Fibroblast of skin of abdomen (primary cell): ENCODE measurements at places on chromosomes 12 and 14.
A peak's percentile ranks its signal among the peaks of the same experiment; 100 is the strongest.

- no peak for DNase-seq
These were observed 312.8 kb upstream of the RPL10L start for GRCh38 chr14:46964378-46964777.

DNA sequence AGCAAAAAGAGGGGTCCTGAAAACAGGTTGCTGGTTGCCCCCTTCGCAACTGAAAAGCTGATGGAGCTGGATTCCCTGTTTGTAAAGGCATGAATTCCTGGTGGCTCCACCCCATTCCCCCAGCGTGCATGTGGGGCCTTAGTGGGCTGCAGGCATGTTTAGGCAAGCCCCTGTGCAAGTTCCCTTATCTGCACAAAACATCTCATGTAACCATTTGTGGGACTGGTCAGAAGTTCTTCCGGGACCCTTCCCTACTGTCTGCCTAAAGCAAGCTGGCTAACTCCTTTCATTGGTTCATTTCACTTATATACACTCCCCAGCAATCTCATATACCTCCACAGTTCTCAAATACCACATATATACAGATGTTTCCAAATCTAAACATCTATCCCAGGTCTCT lies 24.0 kb upstream of the HIGD1C start:
- DNase-seq, result no peak

DNA sequence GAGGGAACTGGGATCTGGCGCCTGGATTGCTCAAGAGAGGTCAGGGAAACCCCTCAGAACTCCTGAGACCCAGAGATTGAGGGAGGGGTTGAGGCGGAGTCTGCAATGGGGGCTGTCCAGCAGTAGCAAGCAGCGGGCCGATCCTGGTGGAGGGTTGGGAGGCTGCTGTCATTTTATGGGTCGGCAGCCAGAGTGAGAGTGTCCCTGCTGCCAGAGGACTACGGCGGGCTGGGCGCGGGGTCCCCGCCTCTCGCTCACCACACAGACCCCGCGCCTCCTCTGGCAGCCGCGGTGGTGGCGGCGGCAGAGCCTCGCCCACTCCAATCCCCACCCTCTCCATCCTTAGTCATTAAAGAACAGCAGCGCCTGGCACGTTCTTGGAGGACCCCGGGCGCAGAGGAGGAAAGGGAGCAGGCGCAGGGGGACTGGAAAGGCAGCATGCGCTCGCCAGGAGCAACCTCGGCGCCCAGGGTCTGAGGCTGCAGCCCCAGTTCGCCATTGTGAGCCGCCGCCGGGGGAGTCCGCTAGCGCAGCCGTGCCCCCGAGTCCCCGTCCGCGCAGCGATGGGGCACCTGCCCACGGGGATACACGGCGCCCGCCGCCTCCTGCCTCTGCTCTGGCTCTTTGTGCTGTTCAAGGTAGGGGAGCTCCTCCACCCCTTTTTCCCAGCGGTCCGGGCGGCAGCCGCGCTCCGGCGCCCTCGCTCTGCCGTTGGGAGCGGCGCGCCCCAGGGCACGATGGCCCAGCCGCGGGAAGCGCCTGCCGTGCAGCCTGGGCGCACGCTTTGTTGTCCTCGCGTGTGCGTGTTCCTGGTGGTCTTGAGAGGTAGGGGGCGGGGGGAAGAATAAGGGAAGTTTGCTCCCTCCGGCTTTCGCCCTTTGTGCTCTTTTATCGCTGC lies at the start of gene PTPRO:
TSS of gene PTPRO (plus strand) at position 345 of the 898 bp plus-strand sequence.
- no peak for DNase-seq

DNA sequence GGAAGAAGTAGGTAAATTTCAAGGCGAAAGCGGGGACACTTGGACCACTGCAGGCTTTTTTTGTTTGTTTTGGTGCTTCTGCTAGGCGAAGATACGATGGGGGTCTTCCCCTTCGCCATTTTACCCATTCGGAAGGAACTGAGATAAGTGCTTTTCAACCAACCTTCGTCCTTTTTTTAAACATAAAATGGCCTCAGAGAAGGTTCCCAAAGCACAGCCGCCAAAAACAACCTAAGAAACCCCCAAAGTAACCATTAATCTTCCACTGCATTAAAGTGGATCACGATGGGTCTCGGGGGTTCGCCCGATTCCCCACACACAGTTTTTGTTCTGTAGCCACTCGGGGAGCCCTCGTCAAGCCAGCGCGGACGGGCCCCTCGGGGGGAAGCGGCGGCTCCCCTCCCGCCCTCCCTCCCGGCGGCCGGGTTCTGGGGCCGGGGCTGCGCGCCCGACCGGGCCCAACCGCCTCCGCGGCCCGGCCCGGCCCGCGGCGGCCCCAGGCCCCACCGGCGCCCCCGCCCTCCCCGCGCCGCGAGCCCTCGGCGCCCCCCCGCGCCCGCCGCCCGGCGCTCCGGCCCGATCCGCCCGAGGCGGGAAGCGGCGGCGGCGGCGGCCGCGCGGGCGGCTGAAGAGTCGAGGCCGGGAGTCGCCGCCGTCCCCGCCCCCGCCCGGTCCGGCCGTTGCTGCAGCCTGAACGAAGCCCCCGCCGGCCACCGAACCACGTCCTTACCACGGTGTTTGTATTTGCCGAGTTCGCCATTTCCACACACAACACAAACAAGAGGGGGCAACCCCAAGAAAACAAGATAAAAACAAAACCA lies 790 bp downstream of the GTF2A1 start:
- peak; percentile 32 for DNase-seq

GRCh38 chr14:56064513-56064912 lies 53.7 kb upstream of the PELI2 start:
- no peak for DNase-seq

DNA sequence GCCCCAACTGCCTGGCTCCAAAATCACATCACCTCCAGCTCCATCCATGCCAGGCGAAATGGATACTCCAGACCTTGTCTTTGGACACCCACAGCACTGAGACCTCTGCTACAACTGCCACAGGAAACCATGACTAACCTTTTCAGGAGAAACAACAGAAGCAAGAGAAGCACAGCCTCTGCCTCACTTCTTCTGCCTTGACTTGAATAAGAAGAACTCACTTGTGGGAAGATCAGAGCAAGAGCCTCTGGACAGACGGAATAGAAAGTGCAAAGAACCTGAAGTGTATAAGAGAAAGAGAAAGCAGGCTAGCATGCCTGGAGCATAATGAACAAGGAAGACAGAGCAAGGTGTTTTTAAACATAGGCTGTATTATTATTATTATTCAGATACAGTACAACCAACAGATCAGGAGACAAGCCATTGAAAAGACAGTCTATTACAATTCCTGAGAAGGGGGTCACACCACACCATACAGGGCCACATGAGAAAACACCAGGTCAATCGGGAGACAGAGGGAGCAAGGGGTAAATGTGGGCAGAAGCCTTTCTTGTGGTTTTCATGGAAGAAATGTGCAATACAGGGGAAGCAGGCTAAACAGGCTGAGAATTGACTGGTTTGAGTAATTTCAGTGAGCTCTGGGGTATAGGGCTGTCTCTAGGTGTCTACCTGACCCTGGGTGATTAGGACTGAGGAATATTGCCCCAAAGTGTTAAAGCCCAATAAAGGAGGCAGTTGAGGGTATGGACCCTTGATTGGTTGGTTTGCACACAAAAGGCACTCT lies 7.4 kb upstream of the OR10P1 start:
- DNase-seq, result no peak

GRCh38 chr12:29960122-29960521 lies 176.4 kb upstream of the TMTC1 start:
- DNase-seq, result no peak

DNA sequence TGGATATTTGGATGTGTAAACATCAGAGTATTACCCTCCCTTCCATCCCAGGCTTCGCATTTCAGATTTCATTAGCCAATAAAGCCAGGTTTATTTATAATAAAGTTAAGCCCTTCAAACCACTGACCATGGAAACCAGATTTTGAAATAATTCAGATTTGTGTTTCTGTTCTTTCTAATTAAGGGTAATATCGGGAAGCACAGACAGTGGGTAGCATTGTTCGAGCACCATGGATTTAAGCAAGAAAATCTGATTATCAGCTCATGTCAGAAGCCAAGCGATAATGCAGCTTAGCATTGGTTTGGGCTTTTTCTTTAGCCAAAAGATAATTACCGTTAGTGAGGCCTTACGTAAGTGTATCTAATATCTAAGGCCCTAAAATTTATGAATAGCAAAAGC lies 116.1 kb downstream of the C12orf42 start:
- no peak for DNase-seq

DNA sequence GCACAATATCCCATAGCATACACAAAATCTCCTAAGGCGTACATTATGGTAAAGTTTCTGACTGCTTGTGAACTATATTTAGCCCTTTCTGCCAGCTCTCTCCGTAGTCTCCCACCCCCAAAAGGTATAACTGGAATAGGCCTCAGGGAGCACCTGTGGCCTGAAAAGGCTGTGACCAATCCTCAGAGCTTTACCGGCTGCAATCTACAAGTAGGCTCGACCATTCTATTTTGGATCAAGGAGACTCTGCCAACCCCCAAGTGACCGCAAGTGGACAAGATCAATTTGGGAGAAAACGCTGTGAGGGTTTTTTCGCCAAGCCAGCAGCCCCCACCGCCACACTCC lies 1.2 kb downstream of the PPTC7 start:
- no peak for DNase-seq

DNA sequence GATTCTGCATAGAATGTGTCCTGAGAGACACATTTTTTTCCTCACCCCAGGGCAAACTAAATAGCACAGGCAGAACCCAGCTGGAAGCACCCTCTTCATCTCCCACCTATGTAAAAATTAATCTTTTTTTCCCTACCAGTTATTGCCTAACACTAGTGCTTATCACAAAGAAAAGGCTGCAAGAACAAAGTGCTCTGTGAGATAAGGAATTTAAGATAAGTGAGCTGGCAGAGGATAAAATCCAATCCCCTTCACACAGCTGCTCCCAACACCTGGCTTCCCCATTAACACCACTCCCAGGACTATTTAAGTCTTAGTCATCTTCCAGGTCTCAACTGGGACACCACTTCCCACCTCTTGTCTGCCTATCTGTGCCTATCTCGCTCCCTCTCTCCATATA lies 75.2 kb downstream of the TTC9 start:
- no peak for DNase-seq

GRCh38 chr14:45073231-45073879 lies 10.6 kb upstream of the PRPF39 start:
- DNase-seq, result no peak

DNA sequence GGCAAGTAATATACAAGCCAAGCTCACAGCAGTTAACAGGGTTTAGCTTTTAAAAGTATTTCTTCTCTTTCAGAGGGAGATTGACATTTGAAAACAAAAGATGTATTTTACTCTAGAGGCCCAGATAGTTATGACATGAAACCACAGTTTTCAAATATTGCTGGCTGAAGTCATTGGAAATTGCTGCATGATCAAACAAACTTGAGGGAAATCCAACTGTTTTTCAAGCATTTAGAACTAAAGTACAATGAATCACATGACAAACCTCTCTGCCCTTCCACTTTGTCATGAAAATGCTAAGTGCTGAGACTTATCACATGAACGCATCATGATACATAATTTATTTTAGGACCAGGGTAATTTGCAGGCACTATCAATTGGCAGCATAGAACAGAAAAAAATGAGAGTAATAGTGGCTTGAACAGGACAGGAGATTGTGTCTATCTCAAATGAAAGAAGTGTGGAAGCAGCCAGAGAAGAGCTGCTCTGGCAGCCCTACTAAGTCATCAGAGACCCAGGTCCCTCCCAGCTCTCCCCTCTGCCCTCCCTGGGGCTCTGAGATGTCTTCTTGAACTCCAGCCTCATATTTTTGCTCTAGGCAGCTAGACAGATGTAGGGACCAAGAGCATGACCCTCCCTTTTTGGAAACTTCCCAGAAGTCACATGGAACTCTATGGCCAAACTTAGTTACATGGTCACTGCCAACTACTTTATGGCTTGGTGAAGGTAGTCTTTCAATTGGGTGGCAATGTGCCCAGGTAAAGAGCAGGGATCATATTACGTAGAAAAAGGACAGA lies 90.1 kb upstream of the PELI2 start:
- no peak for DNase-seq

DNA sequence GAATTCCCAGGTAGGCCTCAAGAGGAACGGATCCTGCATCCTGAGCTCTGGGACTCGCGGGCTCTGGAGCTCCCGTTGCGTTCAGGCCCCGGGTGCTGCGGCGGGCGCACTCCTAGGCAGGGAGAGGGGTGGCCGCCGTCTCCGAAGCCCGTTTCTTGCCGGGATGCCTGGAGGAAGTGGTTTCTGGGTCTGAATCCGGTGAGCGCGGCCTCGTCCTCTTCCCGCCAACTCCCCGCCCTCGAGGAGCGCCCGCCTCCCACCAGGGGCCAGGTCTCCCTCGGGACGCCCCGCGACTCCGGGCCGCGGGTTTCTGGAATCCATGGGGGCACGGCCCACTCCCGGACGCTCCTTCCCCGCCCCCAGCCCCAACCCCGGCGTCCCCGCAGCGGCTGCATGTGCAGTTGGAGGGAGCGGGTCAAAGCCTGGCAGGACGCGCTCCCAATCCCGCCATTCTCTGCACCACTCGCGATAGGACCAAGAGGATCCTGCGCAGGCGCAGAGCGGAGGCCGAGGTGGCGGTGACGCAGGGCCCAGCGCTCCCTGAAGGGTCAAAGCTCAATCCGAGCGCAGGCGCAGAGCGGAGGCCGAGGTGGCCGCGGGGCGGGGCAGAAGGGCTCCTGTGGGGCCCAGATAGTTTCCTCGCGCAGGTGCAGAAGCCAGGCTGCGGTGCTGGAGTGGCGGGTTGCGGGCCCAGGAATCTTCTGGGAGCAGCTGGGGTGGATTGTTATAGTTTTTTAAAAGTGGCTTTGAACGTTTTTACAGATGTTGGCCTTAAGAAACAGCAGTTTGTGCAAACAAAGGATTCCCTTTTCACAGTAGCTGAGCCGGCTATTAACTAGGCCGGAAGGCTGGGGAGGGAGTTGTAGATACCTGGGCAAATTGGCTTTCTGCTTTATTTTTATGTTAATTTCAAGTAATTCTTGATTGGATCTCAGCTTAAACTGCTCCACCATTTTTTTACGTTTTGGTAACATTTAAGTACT lies 796.4 kb downstream of the AACS start:
- DNase-seq, result no peak

- no peak for DNase-seq
These were observed 14.0 kb downstream of the SRSF5 start for GRCh38 chr14:69780952-69781351.

GRCh38 chr12:50052964-50053363 lies 4.4 kb upstream of the ASIC1 start:
- no peak for DNase-seq

DNA sequence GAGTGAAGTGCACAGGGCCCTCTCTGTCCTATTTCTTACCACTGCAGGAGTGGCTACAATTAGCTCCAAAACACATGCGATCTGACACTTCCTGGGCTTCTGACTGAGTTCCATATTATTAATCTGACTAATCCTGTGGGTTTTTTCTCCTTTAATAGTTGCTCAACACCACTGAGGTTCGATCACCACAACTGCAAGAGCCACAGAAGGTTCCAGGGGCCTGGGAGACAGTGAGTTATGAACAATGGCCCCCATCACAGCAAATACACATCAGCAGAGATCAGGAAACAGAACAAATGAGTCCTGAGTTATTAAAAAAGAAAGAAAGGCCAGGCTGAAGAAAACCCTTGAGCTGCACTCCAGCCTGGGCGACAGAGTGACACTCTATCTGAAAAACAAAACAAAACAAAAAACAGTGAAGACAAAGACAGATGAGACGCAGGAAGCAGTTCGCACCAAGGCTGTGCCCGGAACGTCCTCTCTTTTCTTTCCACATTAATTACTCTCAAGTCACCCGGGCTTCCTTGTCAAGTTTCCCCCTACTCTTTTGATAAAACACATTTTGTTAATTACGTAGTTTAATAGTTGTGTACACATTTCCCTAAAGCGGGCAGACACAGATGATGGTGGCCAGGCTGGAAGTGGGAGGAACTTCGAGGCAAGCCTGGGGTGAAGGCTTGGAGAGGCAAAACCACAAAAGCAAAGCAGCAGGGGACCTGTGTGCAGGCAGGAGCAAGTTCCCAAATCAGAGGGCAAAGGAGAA lies 42.7 kb downstream of the CDC42BPB start:
- peak; percentile 70 for DNase-seq
